ENCODE measurements at places on chromosomes 5 and 9. TPM values are rescaled to one million over a fixed set of nuclear protein-coding genes. Genes with fewer than 3 reads are reported as not detected.

DNA sequence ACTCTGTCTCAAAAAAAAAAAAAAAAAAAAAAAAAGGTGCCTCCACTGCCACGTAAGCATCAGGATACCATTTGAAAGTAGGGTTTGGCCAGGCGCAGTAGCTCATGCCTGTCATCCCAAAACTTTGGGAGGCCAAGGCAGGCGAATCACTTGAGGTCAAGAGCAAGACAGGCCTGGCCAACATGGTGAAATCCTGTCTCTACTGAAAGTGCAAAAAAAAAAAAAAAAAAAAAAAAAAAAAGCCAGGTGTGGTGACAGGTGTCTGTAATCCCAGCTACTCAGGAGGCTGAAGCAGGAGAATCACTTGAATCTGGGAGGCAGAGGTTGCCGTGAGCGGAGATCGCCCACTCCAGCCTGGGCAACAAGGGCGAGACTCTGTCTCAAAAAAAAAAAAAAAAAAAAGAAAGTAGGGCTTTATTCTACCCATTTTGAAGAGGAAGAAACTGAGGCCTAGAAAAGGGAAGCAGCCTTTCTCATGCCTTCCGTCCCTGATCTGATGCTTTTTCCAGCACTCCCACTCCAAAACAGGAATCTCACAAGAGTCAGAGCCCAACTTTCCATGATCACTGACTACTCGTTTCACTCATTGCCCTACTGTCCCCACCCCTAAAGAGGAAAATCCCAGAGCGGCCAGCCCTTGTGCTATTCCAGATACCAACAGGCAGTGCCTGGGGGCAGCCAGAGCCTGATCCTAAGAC, 16.3 kb upstream of the CCIN start:
- H3K27me3 ChIP-seq: no peaks in the 10 kb centered on the region
- peaks cover 4% of the 10 kb centered on the region for H3K4me1 ChIP-seq
- DNase-seq: no peak
- H3K4me3 ChIP-seq: no peak overlapping the region
- no peaks in the 10 kb centered on the region for H3K36me3 ChIP-seq

GRCh38 chr5:146130440-146131045, 25.2 kb upstream of the PLAC8L1 start:
- DNase-seq: no peak
- H3K4me1 ChIP-seq: no peaks in the 10 kb centered on the region
- H3K4me3 ChIP-seq: no peak overlapping the region
- peaks cover 18% of the 10 kb centered on the region for H3K36me3 ChIP-seq

DNA sequence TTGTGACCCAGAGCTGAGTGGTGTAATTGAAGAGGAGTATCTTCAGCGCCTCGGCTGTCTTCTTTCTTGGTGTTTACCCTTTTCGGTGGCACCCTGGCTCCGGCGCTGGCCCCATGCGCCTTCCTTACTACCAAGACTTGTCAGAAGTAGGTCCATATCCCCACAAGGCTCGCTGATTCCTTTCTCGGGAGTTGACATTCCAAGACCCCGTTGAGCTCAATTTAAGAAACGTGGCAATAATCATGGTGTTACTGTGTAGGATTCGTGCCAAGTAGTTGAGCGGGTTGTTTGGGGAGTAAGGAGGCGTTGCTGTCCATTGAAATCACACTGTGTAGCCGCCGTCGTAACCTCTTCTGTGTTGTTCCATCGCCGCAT, 795 bp downstream of the NDUFAF2 start:
- peak overlapping the region; percentile 63 for H3K27ac ChIP-seq
- DNase-seq: peak; percentile 57
- H3K36me3 ChIP-seq: no peaks in the 10 kb centered on the region
- no peaks in the 10 kb centered on the region for H3K4me1 ChIP-seq
- peak overlapping the region; percentile 74 for H3K4me3 ChIP-seq
- H3K27me3 ChIP-seq: no peaks in the 10 kb centered on the region

- no peaks in the 10 kb centered on the region for H3K4me1 ChIP-seq
- H3K4me3 ChIP-seq: no peak overlapping the region
- no peak overlapping the region for H3K27ac ChIP-seq
- H3K36me3 ChIP-seq: no peaks in the 10 kb centered on the region
Measured at GRCh38 chr5:41097642-41098041, 26.5 kb upstream of the MROH2B start.

Gene SMIM27
- 10.9 TPM for total RNA-seq

Measured in colonic mucosa (tissue), 4 donors.